Stimulated activated CD8-positive, alpha-beta memory T cell treated with anti-CD3 and anti-CD28 coated beads, Interleukin-2, amount 100 ng/mL, for 48 hours (primary cell): ENCODE measurements at places on chromosomes 6 and 20.

DNA sequence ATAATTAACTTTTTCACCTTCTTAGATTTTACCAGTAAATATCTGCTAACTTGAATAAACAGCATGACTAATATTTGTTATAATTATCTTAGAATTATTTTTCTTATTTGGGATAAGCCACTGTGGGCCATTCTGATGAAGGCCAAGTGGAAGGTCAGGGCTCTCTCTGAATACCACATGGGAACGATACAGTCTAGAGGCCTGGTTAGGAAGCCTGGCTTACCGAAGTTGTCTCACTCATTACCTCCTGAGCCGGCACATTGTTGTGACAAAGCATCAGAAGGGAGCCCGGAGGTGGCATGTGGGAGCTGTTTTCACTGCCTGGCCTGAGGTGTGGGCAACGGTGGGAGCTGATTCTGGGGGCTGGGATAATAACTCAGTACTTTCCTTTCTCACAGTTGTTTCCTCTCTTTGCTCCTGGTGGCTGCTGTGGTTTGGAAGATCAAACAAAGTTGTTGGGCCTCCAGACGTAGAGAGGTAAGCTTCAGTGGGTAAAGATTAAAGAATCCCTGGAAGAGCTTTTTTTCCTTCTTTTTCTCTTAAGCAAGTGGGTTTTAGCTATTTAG is 29.2 kb downstream of the GFRA4 start:
- DNase-seq: no peak

DNA sequence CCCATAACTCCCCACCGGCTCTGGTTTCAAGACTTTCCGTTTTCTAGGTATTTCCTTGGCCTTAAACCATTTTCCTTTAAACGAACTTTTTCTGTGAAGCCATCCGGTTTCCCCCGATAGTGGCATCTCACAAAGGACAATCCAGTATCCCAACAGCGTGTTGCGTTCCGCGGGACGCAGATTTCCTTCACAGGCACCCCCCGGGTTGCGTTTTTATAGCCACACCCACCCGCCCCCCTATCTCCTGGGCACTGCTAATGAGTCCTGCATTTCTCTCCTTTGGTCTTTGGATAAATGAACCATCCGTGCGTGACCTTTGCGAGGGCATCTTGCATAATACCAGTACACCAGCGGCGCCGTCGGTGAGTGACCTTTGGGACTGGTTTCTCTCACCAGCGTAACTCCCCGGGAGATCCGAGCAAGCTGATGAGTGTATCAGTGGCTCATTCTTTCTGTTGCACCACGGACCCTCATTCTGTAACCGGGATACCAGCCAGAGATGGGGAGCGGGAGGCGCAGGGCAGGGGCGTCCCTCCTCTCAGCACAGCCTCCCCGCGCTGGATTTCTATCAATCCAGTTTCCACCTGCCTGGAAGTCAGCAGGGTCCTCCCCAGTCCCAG is 586 bp upstream of the NQO2 start:
- DNase-seq: peak; percentile 50

GRCh38 chr20:62019881-62020492 is 45.7 kb downstream of the TAF4 start:
- no peak for DNase-seq

DNA sequence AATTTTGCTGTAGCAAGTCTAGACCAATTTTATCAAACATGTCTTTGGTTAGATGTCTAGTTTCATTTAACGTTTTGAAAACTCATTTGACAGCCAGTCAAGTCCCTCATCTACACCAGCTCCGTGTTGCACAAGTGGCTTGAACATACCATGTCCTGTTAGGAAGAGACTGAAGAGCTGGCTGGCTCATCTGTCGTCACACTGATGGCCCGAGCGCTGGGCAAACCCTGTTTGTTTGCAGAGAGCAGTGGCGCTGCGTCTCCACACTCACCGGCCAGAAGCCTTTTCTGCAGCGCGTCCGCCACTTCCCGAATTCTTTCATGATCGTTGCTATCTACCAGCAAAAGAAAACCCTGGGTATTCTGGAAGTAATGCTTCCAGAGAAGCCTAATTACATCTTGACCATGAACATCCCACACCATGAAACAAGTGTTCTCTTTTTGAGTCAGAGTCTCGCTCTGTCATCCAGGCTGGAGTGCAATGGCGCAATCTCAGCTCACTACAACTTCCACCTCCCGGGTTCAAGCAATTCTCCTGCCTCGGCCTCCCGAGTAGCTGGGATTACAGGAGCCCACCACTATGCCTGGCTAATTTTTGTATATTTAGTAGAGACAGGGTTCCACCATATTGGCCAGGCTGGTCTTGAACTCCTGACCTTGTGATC is 10.7 kb upstream of the TCFL5 start:
- DNase-seq: no peak

GRCh38 chr6:72968704-72969103 is 256.6 kb downstream of the KHDC1L start:
- DNase-seq: no peak

DNA sequence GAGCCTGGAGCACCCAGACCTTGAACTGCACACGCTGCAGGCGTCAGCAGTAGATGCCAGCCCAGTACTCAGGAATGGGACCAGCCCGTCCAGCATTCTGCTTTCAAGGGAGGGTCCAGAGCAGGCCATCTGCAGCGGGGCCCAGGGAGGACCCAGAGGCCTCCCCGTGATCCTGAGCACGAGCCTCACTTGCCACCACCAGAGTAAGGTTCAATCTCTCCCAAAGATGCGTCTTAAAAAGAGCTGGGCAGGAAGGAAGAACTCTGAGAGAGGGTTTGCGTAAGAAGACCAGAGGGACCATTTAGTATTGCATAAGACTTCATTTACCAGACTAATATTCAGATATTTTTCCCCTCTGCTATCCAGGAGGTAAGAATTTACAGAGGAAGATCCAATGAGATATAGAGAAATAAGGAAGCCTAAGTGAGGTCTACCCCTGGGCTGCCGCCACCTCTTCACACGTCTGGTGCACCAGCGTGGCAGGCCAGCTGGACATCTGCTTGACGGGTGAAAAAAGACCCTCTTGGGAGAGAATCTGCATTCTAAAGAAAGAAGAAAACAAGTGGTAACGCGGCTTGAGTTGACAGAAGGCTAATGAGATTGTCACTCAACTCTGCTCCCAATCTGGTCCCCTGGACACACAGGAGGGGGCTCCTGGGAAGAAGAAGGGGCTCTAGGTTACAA is 107.3 kb downstream of the PRND start:
- no peak for DNase-seq

DNA sequence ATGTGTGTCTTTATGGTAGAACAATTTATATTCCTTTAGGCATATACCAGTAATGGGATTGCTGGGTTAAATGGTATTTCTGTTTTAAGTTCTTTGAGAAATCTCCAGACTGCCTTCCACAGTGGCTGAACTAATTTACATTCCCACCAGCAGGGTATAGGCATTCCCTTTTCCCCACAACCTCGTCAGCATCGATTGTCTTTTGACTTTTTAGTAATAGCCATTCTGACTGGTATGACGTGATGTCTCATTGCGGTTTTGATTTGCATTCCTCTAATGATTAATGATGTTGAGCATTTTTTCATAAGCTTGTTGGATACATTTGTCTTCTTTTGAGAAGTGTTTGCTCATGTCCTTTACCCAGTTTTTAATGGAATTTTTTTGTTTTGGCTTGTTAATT is 5.3 kb upstream of the TASP1 start:
- DNase-seq: no peak

- no peak for DNase-seq
Observed at GRCh38 chr6:33416386-33417127, 1.4 kb downstream of the CUTA start.

DNA sequence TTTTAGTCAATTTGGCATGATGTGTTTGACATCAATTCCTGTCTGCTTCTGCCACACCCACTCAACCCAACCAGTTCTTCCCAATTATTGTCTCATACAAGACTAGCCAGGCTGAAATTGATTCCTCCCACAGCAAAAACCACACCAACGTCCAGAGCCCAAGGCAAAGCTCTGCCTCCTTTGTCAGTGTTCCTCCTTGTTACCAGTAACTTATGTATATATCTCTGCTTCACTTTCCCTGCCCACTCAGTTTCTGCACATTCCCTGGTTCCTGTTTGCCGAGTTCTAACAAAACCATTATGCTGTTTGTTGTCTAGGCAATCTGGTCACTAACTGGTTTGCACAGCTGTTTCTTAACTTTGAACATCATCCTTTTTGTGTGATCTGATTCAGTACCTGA is 547.9 kb upstream of the PTCHD4 start:
- no peak for DNase-seq

- no peak for DNase-seq
Observed at GRCh38 chr20:38414769-38415450, 20.2 kb downstream of the SNHG17 start.

DNA sequence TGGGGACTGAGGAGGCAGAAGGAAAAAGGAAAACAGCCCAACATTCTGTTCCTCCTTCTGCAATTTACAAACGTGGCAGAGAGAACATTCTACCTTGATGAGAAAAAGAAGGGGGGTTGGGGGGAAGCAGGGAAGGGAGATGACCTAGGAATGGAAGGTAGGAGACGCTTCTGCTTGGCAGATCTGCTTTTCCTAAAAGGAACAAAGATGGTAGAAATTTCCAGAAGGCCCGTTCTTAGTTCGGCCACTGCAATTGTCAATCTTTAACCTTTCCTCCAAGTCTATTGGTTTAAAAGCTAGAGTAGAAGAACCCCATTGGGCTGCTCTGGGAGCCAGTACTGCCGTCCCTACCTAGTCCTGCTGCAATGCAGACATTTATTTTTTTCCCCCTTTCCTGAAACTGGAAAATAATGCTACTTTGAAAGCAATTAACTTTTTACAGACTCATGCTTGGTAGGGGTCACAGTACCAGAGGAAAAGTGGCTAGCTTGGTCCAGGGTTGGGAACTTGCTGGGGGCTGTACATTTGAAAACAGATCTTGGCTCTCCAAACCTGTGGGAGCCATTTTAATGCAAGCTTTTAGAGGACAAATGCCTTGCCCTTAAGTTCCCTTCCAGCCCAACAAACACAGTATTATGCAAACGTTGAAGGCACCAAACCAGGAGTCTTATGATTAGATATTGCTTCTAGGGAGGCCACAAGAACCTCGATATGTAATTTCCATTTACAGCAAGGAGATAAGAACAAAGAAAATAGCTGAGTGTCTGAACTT is 2.6 kb downstream of the ZMYND8 start:
- DNase-seq: no peak

GRCh38 chr6:4732691-4733315 is 43.4 kb upstream of the CDYL start:
- no peak for DNase-seq

- no peak for DNase-seq
Observed at GRCh38 chr20:25076731-25077609, 5.0 kb downstream of the VSX1 start.

DNA sequence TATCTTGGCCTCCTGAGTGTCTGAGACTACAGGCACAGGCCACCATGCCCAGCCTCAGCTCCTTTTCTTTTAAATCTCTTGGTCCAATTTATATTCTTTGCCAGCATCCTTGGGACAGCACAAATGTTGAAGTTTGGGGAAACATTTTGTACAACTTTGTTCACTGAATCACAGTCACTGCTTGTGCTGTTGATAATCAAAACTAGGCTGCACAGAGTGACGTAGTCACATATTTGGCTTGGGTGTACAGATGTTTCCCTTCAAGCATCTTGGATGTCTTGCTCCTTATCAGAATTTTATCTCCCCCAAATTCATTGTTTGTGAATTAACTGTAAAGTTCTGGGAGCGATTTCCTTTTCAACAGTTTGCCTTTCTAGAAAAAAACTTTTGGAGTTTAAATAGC is 17.9 kb downstream of the CARMIL1 start:
- DNase-seq: no peak

- DNase-seq: no peak
Observed at GRCh38 chr20:9093218-9093957, 24.5 kb downstream of the PLCB4 start.

DNA sequence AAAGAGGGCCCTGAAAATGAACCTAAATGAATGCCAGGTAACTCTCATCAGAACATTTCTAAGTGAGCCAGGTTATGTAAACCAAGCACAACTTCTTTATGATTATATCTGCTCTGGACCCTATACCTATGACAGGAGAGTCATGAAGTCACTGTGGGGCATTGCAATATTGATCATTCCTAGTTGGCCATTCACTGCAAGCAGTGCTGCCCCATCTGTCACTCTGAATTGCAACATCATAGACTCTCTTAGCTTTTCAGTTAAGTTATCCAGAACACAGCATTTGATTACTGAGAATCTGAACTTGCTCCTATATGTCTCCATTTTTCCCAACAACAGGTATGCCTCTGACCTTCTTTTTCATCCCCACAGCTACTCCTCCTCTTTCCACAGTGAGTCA is 3.3 kb downstream of the COL21A1 start:
- DNase-seq: no peak

DNA sequence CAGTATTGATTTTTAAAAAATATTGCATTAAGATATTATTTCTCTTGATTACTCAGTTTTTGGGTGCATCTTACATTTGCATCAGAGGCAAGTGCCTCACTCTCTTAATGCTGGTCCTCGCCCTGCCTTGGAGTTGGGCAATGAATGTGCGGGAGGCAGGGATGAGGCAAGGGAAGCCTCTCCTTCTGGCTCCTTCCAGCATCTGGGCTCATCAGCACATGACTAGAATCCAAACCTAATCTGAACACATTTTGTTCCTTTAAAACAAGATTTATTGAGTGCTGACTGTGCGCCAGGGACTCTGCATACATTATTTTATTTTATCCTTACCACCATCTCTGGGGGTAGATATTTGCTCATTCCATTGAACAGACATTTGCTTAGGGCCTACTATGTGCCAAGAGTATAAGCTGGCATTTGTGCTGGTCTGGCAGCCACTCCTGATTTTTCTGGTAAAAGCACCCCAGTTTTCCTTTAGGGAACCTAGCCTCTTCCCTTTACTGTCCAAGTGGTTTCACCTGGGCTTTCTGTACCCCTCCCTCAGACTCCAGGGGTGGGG is 71.9 kb upstream of the ZNFX1 start:
- DNase-seq: no peak

- no peak for DNase-seq
Observed at GRCh38 chr6:46156701-46157100, 14.1 kb downstream of the ENPP5 start.

- no peak for DNase-seq
Observed at GRCh38 chr6:45787384-45787783, 228.3 kb downstream of the CLIC5 start.

DNA sequence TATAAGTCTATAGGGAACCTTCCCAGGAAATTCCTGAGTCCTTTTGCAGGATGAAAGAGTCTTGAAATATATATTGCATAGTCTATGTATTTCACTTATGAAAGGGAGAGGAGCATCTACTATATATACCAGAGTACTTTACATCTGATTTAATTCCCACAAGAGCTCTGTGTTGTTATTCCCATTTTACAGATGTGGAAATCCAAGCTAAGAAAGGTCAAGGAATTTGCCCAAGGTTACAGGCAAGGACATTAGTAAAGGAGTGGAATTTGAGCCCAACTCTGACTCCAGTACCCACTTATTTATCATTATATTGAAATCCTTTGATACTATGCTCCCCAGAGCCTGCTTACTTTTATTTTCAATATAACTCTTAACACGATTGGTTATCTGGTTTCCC is 2.6 kb downstream of the SESN1 start:
- no peak for DNase-seq

DNA sequence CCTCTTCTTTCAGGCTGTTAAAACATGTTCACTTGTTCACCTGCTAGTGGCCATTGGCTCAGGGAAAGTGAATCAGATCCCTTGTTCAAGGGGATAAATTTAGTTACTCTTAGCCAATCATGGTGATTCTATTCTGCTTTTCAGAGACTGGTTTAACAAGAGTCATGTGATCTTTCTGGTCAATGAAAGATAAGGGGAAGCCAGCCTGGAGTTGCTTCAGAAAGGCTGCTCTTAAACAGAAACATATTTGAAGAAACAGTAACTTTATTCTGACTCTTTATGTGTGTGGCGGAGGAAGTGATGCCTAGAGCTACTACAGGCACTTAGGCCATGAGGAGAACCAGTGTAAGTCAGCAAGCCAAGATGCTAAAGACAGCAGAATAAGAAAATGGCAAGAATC is 28.1 kb upstream of the AHI1 start:
- no peak for DNase-seq
